LHCN-M2 (cell line): ENCODE measurements at places on chromosomes 6 and 20. TPM values are rescaled to one million over a fixed set of nuclear protein-coding genes. Genes with fewer than 3 reads are reported as not detected.

Gene PRR18
- not detected in 2 replicates for total RNA-seq

Gene BMP7
- not detected in 2 replicates for total RNA-seq

Gene UNC93A
- total RNA-seq: not detected in 2 replicates

- DNase-seq: no peak
Observed at GRCh38 chr20:9099372-9099771, 30.5 kb downstream of the PLCB4 start.

GRCh38 chr6:18997375-18997826, 610.3 kb downstream of the RNF144B start:
- DNase-seq: no peak

- no peak for DNase-seq
Observed at GRCh38 chr6:6973721-6974120, 134.0 kb upstream of the RREB1 start.

GRCh38 chr6:116997496-116997895, 120.5 kb downstream of the RFX6 start:
- DNase-seq: no peak

DNA sequence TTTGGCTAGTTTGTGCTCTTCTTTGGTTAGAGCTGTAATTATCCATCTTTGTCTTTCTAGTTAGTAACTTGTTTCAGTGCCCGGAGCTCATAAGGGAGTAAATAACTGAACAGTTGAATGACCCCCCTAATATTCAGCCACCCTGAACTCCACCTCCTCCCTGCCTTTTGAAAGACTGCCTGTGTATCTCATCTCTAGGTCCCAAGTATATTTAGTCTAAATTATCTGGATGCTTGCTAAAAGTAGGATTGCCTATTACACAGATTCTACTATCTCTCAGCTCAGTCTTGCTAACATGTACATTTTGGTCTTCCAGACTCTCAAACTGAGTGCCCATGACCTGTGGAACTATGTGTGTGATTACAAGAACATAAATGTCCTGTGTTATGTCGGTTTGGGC, 145.9 kb downstream of the GJA1 start:
- DNase-seq: no peak

Gene PPP1R3G
- total RNA-seq: 0.29 and 0.38 TPM in 2 replicates

DNA sequence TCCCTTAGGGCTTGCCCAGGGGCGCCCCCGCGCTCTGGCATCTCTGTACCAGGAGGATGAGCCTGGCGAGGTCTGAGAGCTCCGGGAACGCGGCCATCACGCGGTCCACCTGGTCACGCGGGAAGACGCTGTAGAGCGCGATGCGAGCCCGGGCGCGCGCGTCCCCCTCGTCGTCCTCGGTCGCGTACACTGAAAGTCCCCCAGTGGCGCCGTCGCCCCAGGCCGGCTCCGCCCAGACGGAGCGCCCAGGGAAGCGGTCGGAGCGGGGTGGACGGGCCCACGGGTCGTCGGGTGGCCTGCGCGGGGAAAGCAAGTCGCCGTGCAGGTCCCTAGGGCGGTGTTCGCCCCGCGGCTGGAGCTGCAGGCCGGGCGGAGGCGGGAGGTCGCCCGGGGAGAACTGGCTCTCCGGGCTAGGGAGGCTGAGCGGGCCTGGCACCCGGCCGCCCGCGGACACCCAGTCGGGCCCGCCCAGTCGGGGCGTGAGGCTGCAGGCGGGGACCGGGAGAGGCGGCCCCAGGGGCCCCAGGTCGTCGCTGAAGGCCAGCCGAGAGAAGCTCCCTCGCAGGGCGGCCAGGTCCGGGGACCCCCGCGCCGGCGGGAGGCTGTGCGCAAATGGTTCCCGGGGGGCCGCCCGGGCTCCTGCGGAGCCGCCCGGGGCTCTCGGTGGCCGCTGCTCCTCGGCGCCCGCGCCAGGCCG, 34.0 kb downstream of the ZC3H12D start:
- DNase-seq: no peak

GRCh38 chr6:29887819-29888776, 54.2 kb upstream of the HLA-A start:
- peak; percentile 4 for DNase-seq

- no peak for DNase-seq
Observed at GRCh38 chr20:2387580-2387979, 6.9 kb downstream of the TGM6 start.

- no peak for DNase-seq
Observed at GRCh38 chr20:10504994-10505730, 70.1 kb downstream of the SLX4IP start.

DNA sequence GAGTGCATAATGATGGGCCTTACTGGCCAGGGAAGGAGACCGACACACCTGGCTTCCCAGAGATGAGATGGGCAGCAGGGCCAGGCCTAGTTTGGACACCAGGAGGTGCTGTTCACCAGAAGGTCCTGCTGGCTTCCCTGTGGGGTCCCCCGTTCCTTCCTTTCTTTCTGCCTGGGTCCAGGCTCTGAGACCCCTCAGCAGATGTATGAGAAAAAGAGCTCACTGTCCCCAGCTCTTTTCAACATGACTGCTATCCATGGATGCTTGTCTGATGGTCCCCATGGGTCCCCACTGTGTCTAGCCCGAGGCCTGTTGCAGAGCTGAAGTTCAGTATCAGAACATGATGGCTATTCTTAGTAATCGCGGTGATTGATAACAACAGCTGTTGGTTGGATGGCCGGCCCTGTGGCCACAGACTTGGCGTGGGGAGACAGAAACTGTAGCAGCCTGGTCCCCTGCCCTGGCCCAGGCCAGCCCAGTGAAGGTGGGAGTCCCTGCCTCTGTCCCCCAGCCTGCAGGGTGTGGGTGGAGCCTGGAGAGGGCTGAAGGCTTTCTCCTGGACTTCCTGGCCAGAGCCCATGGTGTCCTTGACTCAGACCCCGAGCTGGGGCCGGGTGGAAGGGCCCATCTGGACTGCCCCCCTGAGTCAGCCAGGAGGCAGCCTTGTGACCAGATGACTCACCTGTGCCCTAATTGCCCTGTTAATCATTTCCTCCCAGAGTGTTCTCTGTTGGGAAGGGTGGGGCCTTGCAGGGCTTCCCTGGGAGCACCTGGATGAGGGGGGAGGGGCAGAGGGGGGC, 9.9 kb upstream of the BAK1 start:
- peak; percentile 98 for DNase-seq

DNA sequence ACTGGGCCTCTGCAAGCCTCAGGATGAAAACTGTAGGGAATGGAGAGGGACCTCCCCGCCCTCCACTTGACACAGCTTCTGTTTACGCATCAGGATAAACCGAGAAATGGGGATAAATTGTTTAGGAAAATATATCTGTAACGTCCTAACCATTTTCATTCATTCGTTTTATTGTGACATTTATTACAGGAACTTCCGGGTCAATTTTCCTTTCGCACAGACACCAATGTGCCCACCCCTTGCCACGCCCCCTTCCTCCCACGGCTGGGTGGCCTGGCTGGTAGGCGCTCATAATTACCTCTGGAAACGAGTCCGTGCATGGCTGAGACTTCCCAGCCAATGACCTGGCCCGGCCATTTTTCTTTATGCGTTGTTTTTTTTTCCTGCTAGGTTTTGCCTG, 96.1 kb downstream of the BMP7 start:
- no peak for DNase-seq

GRCh38 chr20:3757268-3757667, 10.3 kb downstream of the ADISSP start:
- DNase-seq: no peak

DNA sequence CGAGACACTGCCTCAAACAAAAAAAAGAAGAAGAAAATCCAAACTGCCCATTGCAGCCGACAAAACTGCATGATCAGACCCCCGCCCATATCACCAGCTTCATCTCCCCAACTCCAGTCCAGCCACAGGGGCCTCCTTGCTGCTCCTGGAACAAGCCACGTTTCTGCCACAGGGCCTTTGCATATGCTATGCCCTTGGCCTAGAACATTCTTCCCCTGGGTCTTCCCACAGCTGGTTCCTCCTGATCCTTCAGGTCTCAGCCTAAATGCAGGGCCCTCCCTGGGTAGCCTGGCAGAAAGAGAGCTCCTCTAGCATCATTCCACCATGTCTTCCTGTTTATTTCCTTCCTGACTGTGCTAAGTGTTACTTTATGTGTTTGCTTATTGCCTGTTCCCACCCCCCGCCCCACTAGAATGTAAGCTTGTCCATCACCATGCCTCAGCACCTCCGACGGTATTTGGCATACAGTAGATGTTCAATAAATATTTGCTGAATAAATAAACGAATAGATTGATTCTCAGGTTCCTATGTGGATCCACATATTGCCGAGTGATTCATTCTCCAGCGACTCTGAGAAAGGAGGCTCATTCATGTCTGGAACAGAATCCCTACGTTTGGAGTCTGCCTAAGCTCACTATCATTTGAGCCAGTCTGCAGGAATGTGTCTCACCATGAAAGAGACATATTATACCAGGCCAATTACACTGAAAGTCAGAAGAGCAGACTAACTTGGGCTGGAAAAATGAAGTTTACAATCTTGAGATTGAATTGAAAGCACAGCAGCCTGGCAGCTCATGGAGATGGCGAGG, 56.1 kb downstream of the NFATC2 start:
- no peak for DNase-seq

Gene CLPSL2
- total RNA-seq: not detected in 2 replicates

Gene SLC22A7
- not detected in 2 replicates for total RNA-seq

DNA sequence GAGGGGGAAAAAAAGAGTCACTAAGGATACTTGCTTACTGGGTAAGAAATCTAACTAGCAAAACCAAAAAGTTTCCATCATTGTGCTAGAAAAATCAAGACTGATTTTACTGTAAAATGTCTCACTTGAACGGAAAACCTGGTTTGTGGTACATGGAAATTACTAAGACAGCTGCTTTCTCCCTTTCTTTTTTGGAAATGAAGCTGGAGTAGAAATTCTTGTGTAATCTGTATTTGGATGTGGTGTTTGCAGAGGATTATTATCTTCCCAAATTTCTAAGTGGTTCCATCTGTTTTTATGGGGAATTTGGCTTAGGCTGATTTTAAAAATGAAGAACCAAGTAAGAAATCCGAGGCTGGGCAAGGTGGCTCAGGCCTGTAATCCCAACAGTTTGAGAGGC, 20.4 kb downstream of the EPB41L2 start:
- DNase-seq: no peak

Gene CDC5L
- 31.4 and 35.0 TPM in 2 replicates for total RNA-seq

- no peak for DNase-seq
Observed at GRCh38 chr6:14857501-14857900, 388.4 kb upstream of the JARID2 start.

GRCh38 chr20:61744691-61745396, 320.8 kb downstream of the TAF4 start:
- peak; percentile 10 for DNase-seq

GRCh38 chr6:40986921-40987819, 51.9 kb downstream of the UNC5CL start:
- DNase-seq: no peak

DNA sequence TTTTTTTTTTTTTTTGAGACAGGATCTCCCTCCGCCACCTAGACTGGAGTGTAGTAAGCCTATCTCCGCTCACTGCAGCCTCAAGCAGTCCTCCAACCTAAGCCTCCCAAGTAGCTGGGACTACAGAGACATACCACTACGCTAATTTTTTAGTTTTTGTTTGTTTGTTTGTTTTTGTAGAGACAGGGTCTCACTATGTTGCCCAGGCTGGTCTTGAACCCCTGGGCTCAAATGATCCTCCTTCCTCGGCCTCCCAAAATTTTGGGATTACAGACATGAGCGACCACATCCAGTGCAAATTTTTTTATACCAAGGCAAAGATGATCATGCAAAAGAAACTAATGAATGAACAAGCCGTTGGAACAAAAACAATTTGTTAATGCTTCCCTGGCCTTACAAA, 5.3 kb downstream of the FUCA2 start:
- no peak for DNase-seq

GRCh38 chr20:50789968-50790650, 4.8 kb upstream of the BCAS4 start:
- DNase-seq: no peak

Gene RTF2
- total RNA-seq: 77.2 and 81.4 TPM in 2 replicates

Gene MUCL3
- not detected in 2 replicates for total RNA-seq

DNA sequence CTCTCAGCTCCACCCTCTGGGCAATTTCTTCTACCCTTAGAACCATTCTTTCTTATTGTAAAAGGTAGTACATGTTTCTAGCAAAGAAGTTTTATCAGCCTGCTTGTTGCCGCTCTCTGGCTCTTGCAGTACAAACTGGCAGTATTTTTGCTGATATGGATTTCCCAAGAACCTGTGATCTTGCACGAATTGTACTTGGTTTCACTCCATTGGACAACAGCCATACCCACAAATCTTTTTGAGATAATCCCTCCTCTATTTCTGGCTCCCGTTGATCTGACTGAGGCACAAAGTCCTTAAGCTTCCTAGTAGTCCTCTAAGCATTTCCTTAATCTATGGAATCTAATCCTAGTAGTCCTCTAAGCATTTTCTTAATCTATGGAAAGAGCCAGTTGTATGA, 487.0 kb upstream of the PTCHD4 start:
- DNase-seq: peak; percentile 6

- DNase-seq: no peak
Observed at GRCh38 chr6:36252005-36252404, 17.9 kb upstream of the PNPLA1 start.

Gene PLCB1
- 0.06 TPM in 1 of 2 replicates, not detected in the other for total RNA-seq

DNA sequence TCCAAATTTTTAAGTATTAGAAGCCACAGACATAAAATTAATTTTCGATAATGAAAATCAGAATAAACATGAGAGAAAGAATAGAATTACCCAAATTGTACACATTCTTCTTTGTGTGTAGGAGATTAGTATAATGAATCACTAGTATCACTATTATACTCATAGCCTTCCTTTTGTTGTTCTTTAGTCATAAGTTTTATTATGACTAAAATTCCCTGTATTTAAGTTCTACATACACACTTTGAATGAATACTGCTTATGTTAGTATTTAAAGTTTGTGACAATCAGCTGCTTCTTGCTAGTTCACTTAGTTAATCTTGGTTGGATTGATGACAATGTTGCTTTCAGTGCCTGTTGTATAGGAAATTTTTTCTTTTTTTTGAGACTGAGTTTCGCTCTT, 72.7 kb downstream of the CCDC170 start:
- DNase-seq: no peak

- DNase-seq: no peak
Observed at GRCh38 chr6:20211037-20211940, 980 bp downstream of the MBOAT1 start.

GRCh38 chr6:138821519-138821918, 25.6 kb downstream of the ECT2L start:
- DNase-seq: no peak

- no peak for DNase-seq
Observed at GRCh38 chr6:90044182-90044832, 150.0 kb downstream of the GJA10 start.

DNA sequence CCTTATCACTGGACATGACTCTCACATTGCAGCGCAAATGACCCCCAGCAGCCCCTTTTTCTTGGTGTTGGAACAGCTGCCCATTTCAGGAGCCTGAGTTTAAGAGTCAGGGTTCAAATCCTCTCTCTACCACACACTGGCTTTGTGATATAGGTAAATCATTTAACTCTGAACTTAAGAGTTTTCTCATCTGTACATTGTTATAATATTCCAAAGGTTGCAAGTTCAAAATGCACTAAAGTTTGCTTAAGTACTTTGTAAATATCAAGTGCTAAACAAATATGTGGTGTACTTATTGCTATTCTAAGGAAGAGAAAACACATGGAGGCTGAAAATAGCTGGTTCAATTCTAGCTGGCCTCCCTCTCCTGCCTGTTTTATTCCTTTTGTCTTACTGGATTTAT, 39.3 kb upstream of the PBOV1 start:
- no peak for DNase-seq
